ENCODE measurements at places on chromosomes 4 and X. TPM values are rescaled to one million over a fixed set of nuclear protein-coding genes. Genes with fewer than 3 reads are reported as not detected.
A peak's percentile ranks its signal among the peaks of the same experiment; 100 is the strongest.

DNA sequence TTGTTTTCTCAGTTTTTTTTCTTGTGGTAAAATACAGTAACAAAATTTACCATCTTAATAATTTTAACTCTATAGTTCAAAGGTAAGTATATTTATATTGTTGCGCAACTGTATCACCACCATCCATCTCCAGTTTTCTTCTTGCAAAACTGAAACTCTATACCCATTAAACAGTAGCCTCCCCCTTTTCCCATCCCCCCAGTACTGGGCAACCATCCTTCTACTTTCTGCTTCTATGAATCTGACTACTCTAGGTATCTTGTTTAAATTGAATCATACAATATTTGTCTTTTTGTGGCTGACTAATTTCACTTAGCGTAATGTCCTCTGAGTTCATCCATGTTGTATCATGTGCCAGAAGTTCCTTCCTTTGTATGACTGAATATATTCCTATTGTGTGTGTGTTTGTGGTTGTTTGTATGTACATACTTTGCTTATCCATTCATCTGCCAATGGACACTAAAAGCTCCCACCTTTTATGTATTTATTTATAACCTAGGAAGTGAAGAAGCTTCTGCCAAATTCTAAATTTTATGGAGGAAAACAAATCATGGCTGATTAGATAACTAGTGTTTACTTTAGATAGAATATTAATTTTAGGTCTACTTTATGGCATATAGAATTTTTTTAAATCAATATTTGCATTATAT lies 10.0 kb downstream of the ABHD18 start:
- H3K36me3 ChIP-seq: no peaks in the 10 kb centered on the region
- H3K4me3 ChIP-seq: no peak overlapping the region
- no peak for DNase-seq
- H3K27ac ChIP-seq: no peak overlapping the region

DNA sequence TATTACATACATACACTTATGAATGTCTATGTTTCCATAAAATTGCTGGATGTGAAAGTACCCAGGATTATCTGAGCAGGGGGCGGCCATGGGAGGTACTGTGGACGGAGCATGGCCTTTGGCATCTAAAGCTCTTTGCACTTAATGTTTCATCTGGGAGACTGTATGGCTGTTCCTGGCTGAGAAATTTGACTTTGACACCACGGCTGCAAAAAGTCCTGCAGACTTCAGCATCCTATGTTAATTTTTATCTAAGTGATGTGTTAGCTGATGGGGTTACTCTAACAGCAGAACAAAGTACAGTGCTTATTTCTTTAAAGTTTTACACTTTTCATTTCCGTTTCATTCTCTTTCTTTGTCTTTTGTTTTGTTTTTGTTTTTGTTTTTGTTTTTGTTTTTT lies 139.8 kb upstream of the STX18 start:
- no peak for DNase-seq
- H3K4me3 ChIP-seq: no peak overlapping the region
- H3K27me3 ChIP-seq: no peaks in the 10 kb centered on the region
- no peaks in the 10 kb centered on the region for H3K36me3 ChIP-seq
- peaks cover 9% of the 10 kb centered on the region for H3K4me1 ChIP-seq

DNA sequence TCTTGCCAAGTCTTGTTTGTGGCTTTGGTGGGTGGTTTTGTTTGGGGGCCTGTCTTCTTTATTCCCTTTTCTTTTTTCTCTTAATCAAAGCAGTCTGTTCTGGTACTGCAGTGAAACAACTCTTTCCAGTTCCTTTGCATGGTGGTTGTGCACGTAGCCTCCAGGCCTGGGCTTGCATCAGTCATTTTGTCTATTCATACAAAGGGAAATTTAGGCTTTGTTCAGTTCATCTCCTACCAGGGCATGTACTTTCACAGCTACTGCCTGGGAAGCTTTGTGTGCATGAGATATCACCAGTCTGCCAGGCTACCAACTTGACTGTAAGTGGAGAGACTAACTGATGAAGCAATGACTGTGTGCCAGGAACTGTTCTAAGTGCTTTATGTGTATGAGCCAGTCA lies 8.5 kb downstream of the TRIM2 start:
- no peaks in the 10 kb centered on the region for H3K27me3 ChIP-seq
- no peak for DNase-seq
- no peaks in the 10 kb centered on the region for H3K4me1 ChIP-seq
- no peak overlapping the region for H3K27ac ChIP-seq
- H3K4me3 ChIP-seq: no peak overlapping the region

DNA sequence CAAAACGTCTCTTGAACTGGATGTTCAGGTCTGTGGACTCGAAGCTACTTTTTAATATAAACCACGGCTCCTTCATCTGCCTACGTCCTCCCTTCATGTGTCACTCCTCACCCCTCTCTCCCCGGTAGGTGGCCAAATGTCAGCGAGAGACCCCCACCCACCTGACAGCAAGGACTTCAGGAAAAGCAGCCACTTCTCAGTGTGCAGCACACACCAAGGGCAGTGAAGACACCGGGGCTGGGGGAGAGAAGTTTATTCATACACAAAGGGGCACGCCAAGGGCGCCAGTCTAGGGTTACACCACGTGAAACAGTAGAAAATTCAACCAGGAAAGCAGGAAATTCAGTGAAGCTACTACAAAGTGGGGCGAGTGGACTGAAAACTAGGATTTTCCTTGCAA lies 181.2 kb downstream of the AFAP1 start:
- no peak overlapping the region for H3K4me3 ChIP-seq
- H3K27ac ChIP-seq: no peak overlapping the region
- H3K27me3 ChIP-seq: no peaks in the 10 kb centered on the region
- DNase-seq: no peak

DNA sequence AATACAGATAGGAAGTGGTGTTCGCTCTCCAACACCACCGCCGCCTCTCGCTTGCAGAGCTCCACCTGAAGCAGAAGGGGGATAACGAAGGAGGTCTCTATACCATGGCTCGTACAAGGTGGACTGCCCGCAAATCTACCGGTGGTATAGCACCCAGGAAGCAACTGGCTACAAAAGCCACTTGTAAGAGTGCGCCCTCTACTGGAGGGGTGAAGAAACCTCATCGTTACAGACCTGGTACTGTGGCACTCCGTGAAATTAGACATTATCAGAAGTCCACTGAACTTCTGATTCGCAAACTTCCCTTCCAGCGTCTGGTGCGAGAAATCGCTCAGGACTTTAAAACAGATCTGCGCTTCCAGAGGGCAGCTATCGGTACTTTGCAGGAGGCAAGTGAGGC lies 5.2 kb upstream of the BMP15 start:
- no peaks in the 10 kb centered on the region for H3K4me1 ChIP-seq
- DNase-seq: no peak
- no peaks in the 10 kb centered on the region for H3K36me3 ChIP-seq
- H3K27ac ChIP-seq: no peak overlapping the region
- H3K4me3 ChIP-seq: no peak overlapping the region
- peaks cover 15% of the 10 kb centered on the region for H3K27me3 ChIP-seq

DNA sequence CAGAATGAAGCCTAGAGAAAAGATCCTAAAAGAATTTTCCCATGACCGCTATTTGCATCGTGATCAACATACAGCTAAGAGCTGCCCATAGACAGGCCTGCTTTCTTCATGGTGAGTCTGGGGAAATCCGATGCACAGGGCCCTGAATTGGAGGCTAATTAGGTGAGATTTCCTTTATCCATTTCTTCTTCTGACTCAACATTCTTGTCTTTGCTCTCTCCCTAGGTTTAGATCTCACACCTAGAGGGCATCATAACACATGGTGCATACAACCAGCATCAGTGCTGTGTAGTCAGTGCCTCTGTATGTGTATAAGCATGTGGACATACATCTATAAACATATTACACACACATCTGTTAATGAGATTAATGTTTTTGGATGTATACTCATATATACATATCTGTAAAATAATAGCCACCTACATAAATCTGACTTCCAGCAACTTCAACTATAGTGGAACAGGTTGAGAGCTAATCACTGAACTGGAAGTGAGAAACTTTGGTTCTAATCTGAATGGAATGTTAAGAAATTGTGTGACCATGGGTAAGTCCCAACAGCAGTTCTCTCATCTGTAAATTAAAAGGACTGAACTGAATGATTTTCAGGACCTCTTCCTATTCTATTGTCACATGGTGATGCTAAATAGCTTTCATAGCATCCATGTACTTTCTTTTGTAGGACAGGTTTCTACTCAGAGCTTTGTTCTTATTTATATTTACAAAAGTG lies 17.5 kb downstream of the GATB start:
- no peak overlapping the region for H3K27ac ChIP-seq
- no peak overlapping the region for H3K4me3 ChIP-seq
- H3K27me3 ChIP-seq: no peaks in the 10 kb centered on the region

- H3K4me1 ChIP-seq: peaks cover 11% of the 10 kb centered on the region
- H3K27me3 ChIP-seq: no peaks in the 10 kb centered on the region
- H3K27ac ChIP-seq: no peak overlapping the region
Observed at GRCh38 chr4:159540501-159540900, 437.6 kb downstream of the RAPGEF2 start.

DNA sequence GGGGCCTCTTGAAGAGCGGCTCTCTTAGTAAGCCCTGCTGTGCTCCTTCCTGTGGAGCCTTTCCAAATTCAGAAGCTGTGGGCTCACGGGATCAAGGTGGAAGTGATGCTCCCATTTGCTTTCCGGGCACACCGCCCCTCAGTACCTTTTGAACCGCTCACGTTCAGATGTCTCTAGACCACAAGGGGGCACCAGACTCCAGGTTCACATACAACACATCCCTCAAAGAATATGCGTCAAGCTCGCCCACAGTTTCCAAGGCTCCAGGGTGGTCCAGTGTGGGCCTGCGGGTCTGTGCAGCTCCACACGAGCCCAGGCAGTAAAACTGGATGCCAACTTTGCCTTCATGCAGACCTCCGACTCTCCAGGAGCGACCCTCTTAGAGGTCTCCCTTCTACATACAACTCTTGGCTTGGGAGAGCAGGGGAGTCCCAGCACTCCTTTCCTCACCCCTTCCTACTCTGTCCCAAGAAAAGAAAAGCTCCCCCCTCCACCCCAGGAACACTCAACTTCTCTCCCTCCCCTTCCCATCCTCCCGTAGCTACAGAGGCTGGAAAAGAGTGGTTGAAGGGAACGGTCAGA lies 11.0 kb downstream of the SUPT20HL1 start:
- H3K4me3 ChIP-seq: no peak overlapping the region
- no peak overlapping the region for H3K27ac ChIP-seq

GRCh38 chrX:23478056-23478455 lies 143.4 kb downstream of the PTCHD1 start:
- no peak overlapping the region for H3K27ac ChIP-seq
- H3K36me3 ChIP-seq: no peaks in the 10 kb centered on the region
- H3K27me3 ChIP-seq: no peaks in the 10 kb centered on the region
- H3K4me3 ChIP-seq: no peak overlapping the region
- no peaks in the 10 kb centered on the region for H3K4me1 ChIP-seq

DNA sequence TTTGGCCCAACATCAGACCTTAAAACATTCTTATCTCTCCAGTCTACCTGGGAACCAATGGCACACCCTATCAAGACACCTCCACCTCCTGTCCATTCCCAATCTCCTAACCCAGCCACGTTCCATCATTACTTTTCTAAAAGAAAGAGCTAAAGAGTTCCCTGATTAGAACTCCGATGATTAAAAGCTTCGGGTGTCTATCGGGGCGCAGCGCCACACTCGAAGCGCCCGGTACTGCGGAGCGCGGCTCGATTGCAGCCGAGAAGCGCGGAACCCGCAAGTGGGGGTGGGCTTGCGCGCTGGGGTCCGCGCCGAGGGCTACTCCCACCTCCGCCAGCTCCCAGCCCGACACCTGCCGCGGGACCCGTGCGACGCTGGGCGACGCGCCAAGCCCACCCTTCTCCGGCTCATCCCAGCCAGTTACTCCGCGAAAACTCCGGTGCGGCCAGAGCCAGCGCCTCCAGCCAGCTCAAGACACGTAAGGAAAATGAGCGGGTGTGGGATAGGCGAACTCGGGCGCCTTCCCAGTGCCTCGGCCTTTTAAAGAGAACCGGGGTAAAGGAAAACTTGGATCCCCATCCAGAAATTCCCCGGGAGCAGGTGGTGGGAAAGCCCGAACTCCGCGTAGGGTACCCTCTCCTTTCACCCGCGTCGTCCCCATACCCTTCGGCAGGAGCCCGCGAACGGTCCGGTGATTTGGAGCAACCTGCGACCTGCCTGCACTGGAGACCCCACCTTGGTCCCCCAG lies 593 bp downstream of the NPY1R start:
- H3K4me3 ChIP-seq: peak overlapping the region; percentile 71
- peaks cover 9% of the 10 kb centered on the region for H3K27me3 ChIP-seq
- H3K36me3 ChIP-seq: no peaks in the 10 kb centered on the region
- DNase-seq: peak; percentile 57

- peaks cover 51% of the 10 kb centered on the region for H3K4me1 ChIP-seq
- no peak overlapping the region for H3K4me3 ChIP-seq
- peak overlapping the region; percentile 90 for H3K27ac ChIP-seq
- no peaks in the 10 kb centered on the region for H3K27me3 ChIP-seq
- DNase-seq: peak; percentile 69
Observed at GRCh38 chr4:88600176-88600838, 8.0 kb downstream of the HERC3 start.

GRCh38 chr4:76802236-76803021 lies 95.5 kb downstream of the SOWAHB start:
- no peaks in the 10 kb centered on the region for H3K27me3 ChIP-seq
- no peak overlapping the region for H3K27ac ChIP-seq

GRCh38 chrX:153794897-153795816 lies 689 bp downstream of the SSR4 start:
- peak; percentile 13 for DNase-seq
- H3K4me3 ChIP-seq: peak overlapping the region; percentile 46
- no peaks in the 10 kb centered on the region for H3K36me3 ChIP-seq
- no peaks in the 10 kb centered on the region for H3K27me3 ChIP-seq
- H3K4me1 ChIP-seq: no peaks in the 10 kb centered on the region

GRCh38 chr4:119116925-119117900 lies 18.4 kb upstream of the MYOZ2 start:
- no peaks in the 10 kb centered on the region for H3K27me3 ChIP-seq

GRCh38 chr4:173319696-173320095 lies 14.5 kb downstream of the HMGB2 start:
- no peak for DNase-seq
- H3K36me3 ChIP-seq: peaks cover 6% of the 10 kb centered on the region
- no peak overlapping the region for H3K4me3 ChIP-seq
- H3K27ac ChIP-seq: no peak overlapping the region

GRCh38 chrX:97306771-97307470 lies 423.2 kb downstream of the RPA4 start:
- no peak for DNase-seq
- H3K36me3 ChIP-seq: no peaks in the 10 kb centered on the region
- H3K27me3 ChIP-seq: no peaks in the 10 kb centered on the region
- no peak overlapping the region for H3K4me3 ChIP-seq
- no peak overlapping the region for H3K27ac ChIP-seq

Gene SYTL5
- 3.5 TPM for total RNA-seq

Gene ASB5
- total RNA-seq: not detected

Gene TRIML2
- not detected for total RNA-seq

Gene CFP
- 0.09 TPM for total RNA-seq

Gene RASGEF1B
- 3.0 TPM for total RNA-seq

Gene HERC5
- 1.7 TPM for total RNA-seq

Data from cardiac muscle cell (in vitro differentiated cells and primary cell).